ENCODE measurements at places on chromosomes 16 and 17. TPM values are rescaled to one million over a fixed set of nuclear protein-coding genes. Genes with fewer than 3 reads are reported as not detected.
A peak's percentile ranks its signal among the peaks of the same experiment; 100 is the strongest.

DNA sequence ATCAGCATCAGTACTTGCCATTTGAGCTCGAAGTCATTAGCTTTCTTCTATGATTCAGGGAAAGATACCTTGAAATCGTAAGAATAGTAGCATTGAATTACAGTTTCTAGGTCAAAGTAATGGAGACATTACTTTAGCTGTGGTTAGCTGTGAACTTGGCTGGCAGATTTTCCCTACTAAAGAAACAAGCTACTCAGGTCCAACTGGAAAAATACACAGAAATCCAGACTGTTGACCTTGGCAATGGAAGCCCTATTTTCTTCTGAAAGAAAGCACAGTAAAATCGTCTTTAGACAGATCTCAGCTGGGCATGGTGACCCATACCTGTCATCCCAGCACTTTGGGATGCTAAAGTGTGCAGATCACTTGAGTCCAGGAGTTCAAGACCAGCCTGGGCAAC is 13.4 kb upstream of the DNAJA2 start:
- DNase-seq = no peak
- H3K27me3 ChIP-seq = peaks cover 4% of the 10 kb centered on the region
- no peaks in the 10 kb centered on the region for H3K36me3 ChIP-seq
- peak overlapping the region; percentile 27 for H3K27ac ChIP-seq
- H3K4me1 ChIP-seq = peaks cover 8% of the 10 kb centered on the region

- no peaks in the 10 kb centered on the region for H3K4me1 ChIP-seq
- H3K27me3 ChIP-seq = no peaks in the 10 kb centered on the region
- peak; percentile 56 for DNase-seq
Measured at GRCh38 chr16:58034128-58034685, 8.7 kb downstream of the MMP15 start.

DNA sequence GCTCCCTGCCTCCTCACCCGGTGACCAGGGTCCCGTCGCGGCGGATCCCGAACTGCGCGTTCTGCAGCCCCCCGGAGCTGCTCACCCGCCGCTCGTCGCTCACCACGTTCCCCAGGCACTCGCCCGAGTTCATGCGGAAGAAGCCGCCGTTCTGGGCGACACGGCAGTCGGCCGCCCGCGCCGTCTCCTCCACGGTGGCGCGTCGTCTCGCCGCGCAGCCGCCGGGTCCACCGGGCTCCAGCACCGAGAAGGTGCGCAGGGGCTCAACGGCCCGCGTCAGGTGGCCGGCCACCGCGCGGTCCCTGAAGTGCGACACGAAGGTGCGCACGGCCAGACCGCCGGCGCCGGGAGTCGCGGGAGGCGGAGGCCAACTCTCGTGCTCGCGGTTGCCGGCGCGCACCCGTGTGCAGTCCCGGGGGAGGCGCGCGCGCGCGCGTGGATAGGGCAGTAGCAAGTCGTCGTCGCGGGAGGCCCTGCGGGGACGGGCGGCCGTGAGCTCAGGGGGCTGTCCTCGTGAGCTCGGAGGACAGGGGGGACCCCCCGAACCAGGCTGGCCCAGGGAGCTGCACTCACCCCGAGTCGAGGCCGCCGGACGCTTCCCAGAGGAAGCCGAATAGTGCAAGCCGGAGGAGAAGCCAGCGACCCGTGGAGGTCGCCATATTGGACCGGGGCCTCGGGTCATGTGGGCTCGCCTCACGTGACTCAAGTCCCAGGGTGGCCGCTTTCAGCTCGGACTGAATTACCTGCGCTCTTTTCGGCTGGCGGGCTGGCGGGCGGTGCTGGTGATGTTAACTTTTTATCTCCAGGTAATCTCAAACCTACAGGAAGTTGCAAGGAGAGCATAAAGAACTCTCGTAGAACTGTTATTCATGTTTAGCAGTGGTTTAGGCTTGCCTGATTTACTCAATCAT is at the start of gene NAGPA:
NAGPA (minus strand) TSS at position 680 of the 911 bp plus-strand sequence; CDS start at position 659, 21 bp downstream.
- H3K4me3 ChIP-seq = peak within 1 kb of the TSS; percentile 85
- peak; percentile 94 for DNase-seq
- peaks cover 16% of the 10 kb centered on the region for H3K4me1 ChIP-seq
- peak within 1 kb of the TSS; percentile 89 for H3K27ac ChIP-seq

DNA sequence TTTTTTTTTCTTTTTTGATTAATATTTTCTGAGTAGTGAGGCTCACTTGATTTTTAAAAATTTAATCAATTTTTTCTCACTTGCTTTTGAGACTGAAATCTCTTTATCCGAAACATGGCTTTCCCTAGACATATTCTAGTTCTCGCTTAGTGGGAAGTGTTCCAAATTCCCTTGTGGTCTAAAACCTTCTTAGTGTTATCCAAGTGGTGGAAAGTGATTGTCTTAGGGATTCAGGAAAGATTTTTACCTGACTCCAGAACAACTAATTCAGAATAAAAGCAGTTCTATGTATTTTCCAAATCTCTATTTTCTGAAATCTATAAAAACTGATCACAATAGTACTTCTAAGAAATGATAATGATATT is 178.8 kb downstream of the MAP2K6 start:
- no peaks in the 10 kb centered on the region for H3K36me3 ChIP-seq
- peaks cover 10% of the 10 kb centered on the region for H3K4me1 ChIP-seq
- H3K27ac ChIP-seq = no peak overlapping the region
- no peak for DNase-seq
- no peaks in the 10 kb centered on the region for H3K27me3 ChIP-seq
- H3K4me3 ChIP-seq = no peak overlapping the region

GRCh38 chr16:11792410-11793241 is 4.4 kb downstream of the ZC3H7A start:
- peak overlapping the region; percentile 49 for H3K27ac ChIP-seq
- peaks cover 65% of the 10 kb centered on the region for H3K4me1 ChIP-seq
- peak; percentile 26 for DNase-seq

- H3K4me1 ChIP-seq = no peaks in the 10 kb centered on the region
- peaks cover 4% of the 10 kb centered on the region for H3K27me3 ChIP-seq
- DNase-seq = no peak
- H3K27ac ChIP-seq = no peak overlapping the region
- H3K36me3 ChIP-seq = peaks cover 1% of the 10 kb centered on the region
- H3K4me3 ChIP-seq = no peak overlapping the region
Measured at GRCh38 chr16:1435921-1436697, 5.2 kb downstream of the PERCC1 start.

GRCh38 chr17:3693829-3694231 is 2.1 kb downstream of the P2RX5 start:
- H3K36me3 ChIP-seq = no peaks in the 10 kb centered on the region
- H3K27me3 ChIP-seq = peaks cover 8% of the 10 kb centered on the region
- DNase-seq = no peak

- H3K4me3 ChIP-seq = no peak overlapping the region
- DNase-seq = no peak
- no peaks in the 10 kb centered on the region for H3K36me3 ChIP-seq
- peaks cover 52% of the 10 kb centered on the region for H3K4me1 ChIP-seq
- peak overlapping the region; percentile 74 for H3K27ac ChIP-seq
- H3K27me3 ChIP-seq = peaks cover 6% of the 10 kb centered on the region
Measured at GRCh38 chr17:12227547-12227946, 206.9 kb downstream of the MAP2K4 start.

DNA sequence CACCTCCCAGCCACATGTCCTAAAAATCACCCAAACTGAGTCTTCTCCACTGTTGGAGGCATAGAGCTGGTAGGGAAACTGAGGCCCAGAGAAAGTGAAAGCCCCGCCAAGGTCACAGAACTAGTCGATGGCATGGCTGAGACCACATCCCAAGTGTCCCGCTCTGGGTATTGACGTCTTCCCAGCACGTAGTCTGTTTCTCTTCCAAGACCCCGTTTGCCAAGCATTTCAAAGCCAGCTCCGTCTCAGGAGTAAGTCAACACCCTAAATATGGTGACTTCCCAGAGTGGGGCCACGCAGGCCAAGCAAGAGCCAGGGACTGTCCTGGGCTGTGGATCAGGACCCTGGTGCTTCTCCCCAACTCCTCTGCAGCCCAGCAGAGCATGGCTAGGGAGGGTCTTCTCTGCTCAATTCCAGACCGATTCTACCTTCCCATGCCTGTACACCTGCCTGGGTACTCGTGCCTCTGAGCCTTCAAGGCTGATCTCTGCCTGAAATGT is 19.7 kb downstream of the PITPNM3 start:
- no peak overlapping the region for H3K4me3 ChIP-seq
- DNase-seq = peak; percentile 54
- no peak overlapping the region for H3K27ac ChIP-seq
- H3K27me3 ChIP-seq = peaks cover 1% of the 10 kb centered on the region
- no peaks in the 10 kb centered on the region for H3K36me3 ChIP-seq

CCL3 gene
- total RNA-seq = not detected

UTS2R gene
- not detected for total RNA-seq

DOK4 gene
- total RNA-seq = 28.5 TPM

CCL5 gene
- not detected for total RNA-seq

VPS35L gene
- total RNA-seq = 83.4 TPM

PPL gene
- total RNA-seq = 0.97 TPM

CLEC3A gene
- not detected for total RNA-seq

TNFAIP1 gene
- total RNA-seq = 79.5 TPM

KCNJ12 gene
- total RNA-seq = 2.8 TPM

ZFP3 gene
- 0.29 TPM for total RNA-seq
